ENCODE measurements at places on chromosomes 11 and 22.

- DNase-seq: no peak
Observed at GRCh38 chr11:57903441-57904123, 120.1 kb upstream of the OR9Q1 start.

- no peak for DNase-seq
Observed at GRCh38 chr11:30423279-30423648, 100.4 kb downstream of the ARL14EP start.

DNA sequence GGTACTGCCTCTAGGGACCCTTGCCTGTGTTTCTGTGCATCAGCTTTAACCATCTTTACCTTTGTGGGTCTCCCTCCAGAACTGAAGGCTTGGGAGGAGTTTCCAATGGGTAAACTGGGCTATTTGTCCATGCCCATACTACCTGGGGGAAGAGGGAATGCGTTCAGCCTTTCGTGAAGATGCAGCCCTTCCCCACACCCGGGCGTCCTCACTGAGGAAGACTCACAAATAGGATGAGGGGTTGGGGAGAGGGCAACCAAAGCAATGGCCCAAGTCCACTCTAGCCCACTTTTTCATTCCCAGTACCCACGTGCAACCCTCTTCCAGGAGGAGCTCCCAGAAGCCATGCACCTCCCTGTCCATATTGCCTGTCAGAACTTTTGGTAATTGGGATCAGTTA, 61.8 kb upstream of the ADA2 start:
- DNase-seq: no peak

DNA sequence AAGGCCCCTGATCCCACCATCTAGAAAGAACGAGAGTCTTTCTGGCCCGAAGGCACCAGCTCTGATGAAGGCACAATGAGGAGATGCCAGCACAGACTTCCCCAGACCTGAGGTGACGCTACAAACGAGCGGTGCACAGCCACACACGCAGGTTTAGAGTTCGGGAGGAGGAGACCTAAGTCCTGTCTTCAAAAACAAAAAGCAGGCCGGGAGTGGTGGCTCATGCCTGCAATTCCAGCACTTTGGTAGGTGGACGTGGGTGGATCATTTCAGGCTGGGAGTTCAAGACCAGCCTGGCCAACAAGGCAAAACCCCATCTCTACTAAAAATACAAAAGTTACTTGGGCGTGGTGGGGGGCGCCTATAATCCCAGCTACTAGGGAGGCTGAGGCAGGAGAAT, 9.5 kb downstream of the LTO1 start:
- no peak for DNase-seq

DNA sequence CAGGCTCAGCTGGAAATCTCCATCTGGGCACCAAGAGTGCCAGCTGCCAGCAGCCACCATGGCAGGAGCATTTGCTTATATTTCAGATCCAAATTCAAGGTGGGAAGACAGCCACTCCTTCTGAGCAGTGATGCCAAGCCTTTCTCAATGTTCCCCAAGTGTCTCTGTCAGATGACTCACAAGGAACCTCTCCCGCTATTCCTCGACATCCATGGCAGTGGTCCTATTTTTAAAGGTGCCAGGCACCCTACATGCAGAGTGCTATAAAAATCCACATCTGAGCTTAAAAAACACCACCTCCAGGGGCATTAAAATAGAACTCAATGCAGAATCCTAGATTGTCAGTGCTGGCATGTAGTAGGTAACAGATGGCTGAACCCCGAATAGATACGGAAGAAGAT, 112.1 kb downstream of the SLC1A2 start:
- DNase-seq: no peak

DNA sequence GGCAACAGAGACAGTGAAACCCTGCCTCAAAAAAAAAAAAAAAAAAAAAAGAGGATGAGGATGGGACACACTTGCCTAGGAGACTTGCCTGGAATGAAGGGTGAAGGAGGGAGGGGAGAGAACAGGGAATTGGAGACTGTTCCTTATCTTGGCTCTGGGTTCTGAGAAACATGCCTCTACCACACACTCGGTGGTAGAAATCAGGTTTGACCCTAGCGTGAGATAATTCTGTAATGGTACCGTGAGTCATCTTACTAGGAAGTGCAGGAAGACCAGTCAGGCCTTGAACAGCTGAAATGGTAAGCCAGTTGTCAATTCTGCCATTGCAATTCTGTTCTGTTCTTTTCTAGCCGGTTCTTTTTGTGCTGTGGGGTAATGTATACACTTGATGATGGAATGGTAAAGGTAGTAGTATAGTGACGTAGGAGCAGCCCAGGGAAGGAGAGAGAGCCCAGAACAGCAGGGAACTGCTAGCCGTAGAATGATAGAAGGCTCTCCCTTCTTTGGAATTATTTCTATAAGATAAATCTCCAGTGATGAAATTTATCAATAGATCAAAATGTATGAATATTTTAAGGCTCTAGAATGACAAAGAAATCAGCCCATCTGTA, 3.9 kb upstream of the AMBRA1 start:
- DNase-seq: no peak

GRCh38 chr22:24595228-24595627, 2.4 kb upstream of the LRRC75B start:
- no peak for DNase-seq

DNA sequence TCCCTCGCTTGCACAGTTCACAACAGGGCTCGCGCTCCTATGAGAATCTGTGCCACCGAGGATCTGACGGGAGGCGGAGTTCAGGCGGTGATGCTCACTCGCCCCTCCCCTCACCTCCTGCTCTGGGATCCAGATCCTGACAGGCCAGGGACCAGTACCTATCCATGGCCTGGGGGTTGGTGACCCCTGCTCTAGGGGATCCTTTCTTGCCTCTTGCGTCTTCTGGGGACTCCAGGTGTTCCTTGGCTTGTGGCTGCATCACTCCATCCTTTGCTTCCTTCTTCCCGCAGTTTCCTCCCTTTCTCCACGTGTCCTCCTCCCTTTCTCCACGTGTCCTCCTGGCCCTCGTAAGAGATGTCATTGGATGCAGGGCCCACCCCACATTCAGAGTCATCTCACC, 30.6 kb upstream of the KRTAP5-7 start:
- no peak for DNase-seq

DNA sequence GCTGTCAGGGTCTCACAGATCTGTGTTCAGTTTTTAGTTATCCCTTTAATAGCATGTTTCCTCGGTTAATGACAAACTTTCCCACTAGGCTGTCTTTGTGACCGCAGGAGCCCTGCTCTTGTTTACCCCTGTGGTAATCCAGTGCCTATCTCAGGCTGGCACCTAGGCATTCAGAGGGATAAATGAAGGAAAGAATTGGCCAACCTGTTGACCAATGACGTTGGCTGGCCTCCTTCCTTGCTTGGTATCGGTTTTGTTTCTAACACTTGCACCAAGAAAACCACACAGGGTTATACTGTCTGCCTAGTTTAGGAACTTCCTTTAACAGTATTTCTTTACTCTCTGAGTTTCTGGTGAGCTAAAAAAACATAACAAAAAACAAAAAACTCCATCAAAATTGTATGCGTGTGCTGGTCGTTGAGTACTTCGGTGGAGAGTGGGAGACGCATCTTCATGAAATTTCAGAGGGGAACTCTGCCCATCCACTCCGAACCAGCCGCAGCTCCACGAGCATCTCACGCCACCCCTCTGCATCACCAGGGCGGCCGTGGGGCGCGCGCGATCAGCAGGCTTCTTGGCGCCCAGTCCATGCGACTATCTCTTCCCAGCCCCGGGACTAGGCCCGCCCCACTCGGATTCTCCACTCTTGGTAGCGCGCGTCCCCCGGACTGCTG, 563 bp upstream of the ENDOD1 start:
- DNase-seq: no peak

GRCh38 chr11:8168485-8169257, at the start of gene RIC3:
RIC3 (minus strand) TSS chr11:8169025; CDS start chr11:8168989, 36 bp downstream.
- DNase-seq: no peak

GRCh38 chr11:22780952-22781593, 48.5 kb downstream of the SVIP start:
- no peak for DNase-seq

DNA sequence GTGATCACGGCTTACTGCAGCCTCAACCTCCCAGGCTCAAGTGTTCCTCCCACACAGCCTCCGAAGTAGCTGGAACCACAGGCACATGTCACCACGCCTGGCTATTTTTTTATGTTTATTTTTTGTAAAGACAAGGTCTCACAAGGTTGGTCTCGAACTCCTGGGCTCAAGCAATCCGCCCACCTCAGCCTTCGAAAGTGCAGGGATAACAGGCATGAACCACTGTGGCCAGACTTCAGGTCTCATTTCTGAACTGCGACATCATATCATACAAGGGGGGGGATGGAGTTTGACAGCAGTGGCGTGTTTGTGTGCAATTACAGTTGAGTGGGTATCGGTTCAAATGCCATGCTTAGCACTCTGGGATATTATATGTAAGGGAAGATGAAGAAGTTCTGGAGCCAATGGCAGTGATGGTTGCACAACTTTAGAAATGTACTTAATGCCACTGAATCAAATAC, 6.9 kb downstream of the NAALADL1 start:
- no peak for DNase-seq

GRCh38 chr11:69654660-69655478, 13.9 kb downstream of the CCND1 start:
- DNase-seq: no peak

- no peak for DNase-seq
Observed at GRCh38 chr11:124732230-124732629, 7.5 kb upstream of the NRGN start.

DNA sequence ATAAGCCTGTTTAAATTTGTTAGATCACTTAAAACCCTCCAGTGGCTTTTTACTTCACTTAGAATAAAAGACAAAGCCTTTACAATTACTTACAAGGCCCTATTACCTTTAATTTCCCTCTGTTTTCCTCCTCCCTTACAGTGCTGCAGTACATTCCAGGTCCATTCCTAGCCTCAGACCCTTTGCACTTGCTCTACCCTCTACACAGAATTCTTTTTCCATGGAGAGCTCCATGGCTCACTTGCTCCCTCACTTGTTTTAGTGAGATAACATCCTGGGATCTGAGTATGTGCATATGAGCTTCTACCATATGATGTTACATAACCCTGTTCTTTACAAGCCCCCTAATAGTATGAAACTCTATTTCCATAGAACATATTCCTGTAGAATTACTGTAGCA, 24.4 kb downstream of the ZNF214 start:
- DNase-seq: no peak

DNA sequence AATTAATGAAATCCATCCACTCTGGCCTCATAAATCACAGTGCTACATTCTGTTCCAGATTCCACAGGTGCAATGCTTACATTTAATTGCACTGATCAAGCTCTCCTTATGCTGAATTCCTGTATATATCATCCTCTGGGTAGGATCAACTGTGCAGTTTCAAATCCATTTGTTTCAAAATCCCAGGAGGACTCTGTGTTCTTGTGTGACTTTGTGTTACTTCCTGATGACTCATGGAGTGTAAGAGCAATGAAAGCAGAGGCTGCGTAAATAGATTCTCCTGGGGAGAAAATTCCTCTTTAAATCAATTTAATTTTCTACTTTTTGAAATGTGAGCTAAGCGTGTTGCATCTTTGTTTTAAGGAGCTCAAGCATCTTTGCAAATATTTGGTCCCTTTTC, 752.7 kb downstream of the METTL15 start:
- DNase-seq: peak; percentile 28

GRCh38 chr11:125069008-125069407, 5.9 kb downstream of the SLC37A2 start:
- DNase-seq: no peak

GRCh38 chr11:105490333-105490732, 119.5 kb upstream of the GRIA4 start:
- DNase-seq: no peak

GRCh38 chr11:8097062-8097461, 16.1 kb downstream of the TUB start:
- DNase-seq: no peak

GRCh38 chr11:116357784-116358544, 414.8 kb downstream of the BUD13 start:
- DNase-seq: no peak

GRCh38 chr11:36292311-36292722, 3.1 kb upstream of the COMMD9 start:
- no peak for DNase-seq

DNA sequence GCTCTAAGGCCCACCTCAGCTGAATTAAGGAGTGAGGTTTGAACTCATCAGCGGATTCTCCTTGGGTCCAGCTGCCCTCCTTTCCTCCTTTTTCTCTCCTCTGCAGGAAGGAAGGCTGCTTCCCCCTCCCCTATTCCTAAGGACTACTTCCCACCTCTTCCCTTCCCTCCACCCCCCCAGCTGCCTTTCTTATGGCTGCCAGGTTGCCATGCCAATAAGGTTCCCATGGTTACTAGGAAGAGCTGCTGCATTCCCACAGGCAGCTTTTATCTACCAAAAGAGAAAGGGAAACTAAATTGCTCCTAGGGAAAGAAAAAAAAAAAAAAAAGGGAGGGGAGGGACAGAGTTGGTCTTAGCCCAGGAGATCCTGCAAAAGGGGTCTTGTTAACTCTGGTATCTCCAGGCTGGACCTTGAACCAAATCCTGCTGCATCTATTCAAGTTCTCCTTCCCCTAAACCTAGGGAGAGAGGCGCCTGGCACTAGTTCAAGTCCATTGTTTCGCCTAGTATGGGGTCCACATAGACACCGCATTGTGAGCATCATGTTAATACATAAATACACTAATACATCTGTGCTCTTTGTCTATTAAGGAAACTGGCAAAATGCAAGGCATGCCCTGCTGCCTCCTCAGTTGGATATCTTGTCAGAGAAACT, 21.2 kb upstream of the FEZ1 start:
- DNase-seq: no peak

DNA sequence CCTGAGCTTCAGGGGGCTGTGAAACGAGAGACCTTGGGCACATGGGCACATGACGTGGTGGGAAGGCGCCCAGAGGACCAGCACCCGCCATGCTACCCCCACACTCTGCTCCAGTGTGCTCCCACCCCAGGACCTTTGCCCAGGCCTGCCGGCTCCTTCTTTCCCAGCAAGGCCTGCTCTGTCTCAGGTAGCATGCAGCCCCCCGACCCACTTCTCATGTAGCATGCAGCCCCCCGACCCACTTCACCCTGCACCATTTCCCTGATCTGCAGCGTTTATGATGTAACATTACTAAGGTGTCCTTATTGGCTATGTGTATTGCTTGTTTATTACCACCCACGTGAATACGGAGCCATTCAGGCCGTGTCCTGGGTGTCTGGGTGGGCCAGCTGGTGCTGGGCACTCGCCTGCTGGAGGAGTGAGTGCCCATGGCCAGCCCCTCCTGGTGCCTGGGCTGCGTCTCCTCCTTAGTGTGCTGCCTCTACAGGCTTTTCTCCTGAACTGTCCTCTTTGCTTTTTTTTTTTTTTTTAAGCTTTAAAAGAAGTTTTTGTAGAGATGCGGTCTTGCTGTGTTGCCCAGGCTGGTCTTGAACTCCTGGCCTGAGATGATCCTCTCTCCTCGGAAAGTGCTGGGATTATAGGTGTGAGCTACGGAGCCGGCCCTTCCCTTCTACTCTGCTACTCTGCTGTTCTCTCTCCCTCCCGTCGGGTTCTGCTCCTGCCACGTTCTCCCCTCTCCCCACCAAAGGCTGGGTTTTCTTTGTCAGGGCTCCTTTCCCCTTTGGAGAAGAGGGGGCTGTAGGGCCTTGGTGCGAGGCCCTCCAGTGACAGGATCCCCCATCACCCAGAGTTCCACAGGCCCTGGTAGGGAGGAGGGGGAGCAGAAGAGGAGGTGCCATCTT, 29.4 kb downstream of the LRP5 start:
- no peak for DNase-seq

- DNase-seq: no peak
Observed at GRCh38 chr22:30235687-30236170, 10.8 kb downstream of the LIF start.

- DNase-seq: no peak
Observed at GRCh38 chr11:108210441-108210840, 12.0 kb downstream of the NPAT start.

All from smooth muscle cell of the brain vasculature (primary cell).